ENCODE measurements at places on chromosomes 5 and 9.
A peak's percentile ranks its signal among the peaks of the same experiment; 100 is the strongest.

DNA sequence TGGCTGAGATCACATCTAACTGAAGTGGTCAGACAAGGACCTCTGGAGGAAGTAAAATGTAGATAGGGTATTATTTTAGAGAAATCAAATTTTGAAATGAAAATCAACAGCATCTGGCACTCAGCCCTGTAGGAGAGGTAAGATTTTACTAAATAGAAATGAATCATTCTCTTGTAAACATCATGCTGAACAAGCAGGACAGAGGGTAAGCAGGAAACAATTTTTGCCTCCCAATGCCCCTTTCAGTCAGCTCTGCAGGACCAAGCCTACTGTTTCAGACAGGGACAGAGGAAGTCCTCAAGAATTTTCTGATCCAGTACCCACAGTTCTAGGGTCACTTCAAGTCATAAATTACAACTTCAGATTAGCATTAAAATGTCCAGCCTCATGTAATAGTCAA, 190.1 kb downstream of the ESM1 start:
- DNase-seq, result no peak

DNA sequence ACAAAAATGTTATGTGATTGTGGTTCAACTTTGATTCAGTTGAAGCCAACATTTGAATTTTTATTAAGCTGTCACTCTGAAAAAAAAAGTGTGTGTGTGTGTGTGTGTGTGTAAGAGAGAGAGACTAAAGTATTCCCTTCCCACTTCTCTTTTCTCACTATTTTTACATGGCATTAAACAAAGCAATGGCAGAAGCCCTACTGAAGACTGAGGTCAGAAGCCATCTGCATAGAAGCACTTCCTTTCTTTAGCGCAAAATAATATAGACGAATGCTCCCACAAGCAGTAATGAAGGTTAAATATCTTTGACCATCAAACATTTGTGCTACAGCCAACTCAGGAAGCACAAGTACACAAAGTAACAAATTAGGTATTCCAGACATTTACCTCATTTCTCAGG, 540.5 kb downstream of the KCTD16 start:
- no peak for DNase-seq

DNA sequence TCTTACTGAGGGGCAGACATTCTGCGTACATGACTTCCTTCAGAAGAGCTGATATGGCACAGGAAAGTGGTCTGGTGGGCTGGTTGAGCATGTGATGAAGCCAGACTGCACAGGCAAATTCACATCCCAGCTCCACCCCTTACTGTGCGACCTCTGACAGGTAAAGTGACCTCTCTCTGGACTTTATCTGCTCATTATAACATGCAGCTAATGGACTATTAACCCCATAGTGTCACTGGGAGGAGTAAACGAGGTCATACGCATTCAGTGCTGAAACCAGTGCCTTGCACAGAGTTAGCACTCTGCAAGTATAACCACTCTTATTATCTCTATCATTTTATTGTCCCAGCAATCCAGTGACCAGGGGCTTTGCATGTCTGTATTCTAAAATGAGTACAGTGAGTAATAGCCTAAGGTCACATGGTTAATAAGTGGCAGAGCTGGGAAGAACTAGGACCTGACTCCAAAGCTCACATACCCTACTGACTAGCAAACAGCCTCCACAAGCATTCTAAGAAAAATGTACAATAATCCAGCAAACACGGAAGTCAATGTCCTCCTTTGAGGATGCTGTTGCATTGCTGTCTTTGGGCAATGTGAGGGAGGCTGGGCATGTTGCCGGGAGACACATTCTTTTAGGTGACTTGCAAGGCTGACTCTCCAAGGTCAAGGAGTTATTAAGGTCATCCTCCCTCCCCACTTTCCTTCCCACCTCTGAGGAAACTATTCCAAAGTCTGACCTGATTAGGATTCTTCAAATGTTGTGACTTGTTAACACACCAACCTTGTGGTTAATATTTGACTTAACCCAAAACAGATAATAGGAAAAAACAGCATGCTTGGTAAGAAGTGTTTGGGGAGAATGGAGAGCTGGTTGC, 19.0 kb downstream of the GLRX start:
- no peak for DNase-seq

- DNase-seq, result no peak
Measured at GRCh38 chr5:121164632-121165031, 687.0 kb upstream of the FTMT start.

GRCh38 chr5:143398451-143399237, 4.8 kb downstream of the NR3C1 start:
- no peak for DNase-seq

DNA sequence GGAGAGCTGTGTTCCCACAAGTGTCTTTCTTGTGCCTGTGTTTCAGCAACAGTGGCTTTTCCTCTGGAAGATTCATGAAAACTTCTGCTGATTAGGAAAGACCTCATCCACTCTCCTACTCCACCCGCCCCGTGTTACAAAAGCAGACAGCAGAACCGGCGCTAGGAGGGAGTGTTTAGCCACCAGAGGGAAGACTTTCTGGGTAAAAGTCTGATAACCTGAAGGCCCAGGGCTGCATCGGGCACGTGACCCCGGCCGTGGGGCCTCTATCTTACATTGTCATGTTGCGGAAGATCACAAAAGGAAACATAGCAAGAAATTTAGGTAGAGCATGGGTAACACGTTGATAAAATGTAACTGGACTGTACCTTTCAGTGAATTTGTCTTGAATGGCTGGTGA, 32.0 kb upstream of the DMRT2 start:
- peak; percentile 14 for DNase-seq
